ENCODE measurements at places on chromosomes 1 and 21.
A peak's percentile ranks its signal among the peaks of the same experiment; 100 is the strongest.

GRCh38 chr1:161905269-161905884 is 118.3 kb downstream of the OLFML2B start:
- peak; percentile 37 for DNase-seq

GRCh38 chr1:5810553-5811270 is 181.5 kb downstream of the NPHP4 start:
- DNase-seq = no peak

GRCh38 chr1:99992760-99993467 is 23.1 kb downstream of the SLC35A3 start:
- no peak for DNase-seq

DNA sequence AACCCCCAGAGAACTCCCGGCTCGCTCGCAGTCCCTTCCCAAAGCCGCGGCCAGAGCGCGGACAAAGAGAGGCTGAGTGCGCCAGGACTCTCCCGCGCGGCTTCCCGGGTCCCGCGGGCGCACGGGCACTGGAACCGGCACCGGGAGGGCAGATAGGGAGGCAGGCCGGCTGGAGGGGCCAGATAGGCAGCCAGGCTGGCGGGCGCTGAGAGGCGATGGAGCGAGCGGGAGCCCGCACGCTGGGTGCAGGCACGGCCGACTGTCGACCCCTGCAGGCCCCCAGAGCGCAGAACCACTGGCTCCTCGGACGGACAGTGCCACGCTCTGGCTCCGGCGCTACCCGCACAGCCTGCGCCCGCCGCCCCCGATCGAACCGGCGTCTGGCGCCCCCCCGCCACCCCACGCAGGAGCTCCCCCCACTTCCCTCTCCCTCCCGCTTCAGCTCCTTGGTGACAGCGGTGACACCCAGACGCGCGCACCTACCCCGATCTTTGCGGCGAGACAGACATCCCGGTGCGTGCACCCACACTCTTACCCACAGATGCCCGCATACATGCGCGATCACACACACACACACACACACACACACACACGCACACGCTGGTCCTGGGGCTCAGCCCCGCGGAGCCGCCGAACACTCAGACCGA is 534 bp downstream of the SLC6A9 start:
- DNase-seq = peak; percentile 49

- no peak for DNase-seq
Measured at GRCh38 chr1:94004924-94005323, 95.7 kb upstream of the GCLM start.

DNA sequence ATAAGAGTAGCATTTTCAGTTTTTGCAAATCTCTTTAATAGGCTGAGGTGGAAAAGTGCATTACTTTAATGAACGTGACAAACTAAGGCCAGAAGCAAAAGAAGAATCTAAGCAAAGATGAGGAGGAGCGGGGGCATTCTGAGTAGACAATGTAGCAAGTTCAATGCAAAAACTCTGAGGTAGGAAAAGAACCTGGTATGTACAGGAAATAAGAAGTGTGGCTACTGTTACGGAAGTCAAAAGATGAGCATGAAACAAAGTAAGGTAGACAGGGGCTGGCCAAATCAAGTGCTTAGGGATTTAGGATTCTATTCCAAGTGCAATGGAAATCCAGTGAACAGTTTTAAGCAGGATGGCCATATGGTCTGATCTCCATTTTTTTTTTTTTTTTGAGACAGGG is 63.7 kb downstream of the TOR3A start:
- DNase-seq = no peak

GRCh38 chr1:40306296-40306695 is 10.8 kb downstream of the COL9A2 start:
- no peak for DNase-seq

DNA sequence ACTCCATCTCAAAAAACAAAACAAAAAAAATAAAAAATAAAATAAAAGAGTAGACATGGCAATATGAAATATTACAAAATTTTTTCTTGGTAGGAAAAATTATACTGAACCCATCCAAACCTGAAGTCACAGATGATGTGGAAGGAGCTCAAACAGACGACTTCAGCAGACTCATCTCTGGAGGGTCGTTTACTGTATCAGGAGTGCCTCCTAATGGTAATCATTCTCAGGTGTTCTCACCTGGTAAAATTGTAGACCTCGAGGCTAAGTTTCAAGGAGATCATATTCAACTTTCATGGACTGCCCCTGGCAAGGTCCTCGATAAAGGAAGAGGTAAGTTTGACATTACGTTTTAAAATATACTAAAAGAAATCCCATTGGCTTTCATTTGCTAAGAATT is 54.3 kb upstream of the SH3GLB1 start:
- DNase-seq = no peak

- no peak for DNase-seq
Measured at GRCh38 chr1:9904596-9904995, 5.5 kb downstream of the CTNNBIP1 start.

- DNase-seq = no peak
Measured at GRCh38 chr1:67165468-67166041, 699 bp upstream of the IL23R start.

DNA sequence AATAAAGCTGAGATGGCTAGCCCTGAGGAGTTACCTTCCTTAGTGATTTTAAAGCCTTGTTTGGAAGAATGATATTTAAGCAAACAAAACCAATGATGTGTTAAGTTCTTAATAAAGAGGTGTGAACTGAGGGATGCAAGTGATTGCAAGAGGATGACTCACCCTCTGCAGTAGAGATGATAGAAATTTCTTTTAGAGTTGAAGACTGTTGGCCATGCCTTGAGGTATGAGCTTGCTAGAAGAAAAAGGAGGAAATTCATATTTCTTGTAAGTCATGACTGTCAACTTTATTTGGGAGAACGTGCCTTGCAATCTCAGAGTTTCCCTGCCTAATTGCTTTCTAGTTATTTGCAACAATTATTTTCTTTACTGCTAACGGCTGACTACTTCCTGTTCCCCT is 94.7 kb downstream of the PLA2G4A start:
- DNase-seq = no peak

DNA sequence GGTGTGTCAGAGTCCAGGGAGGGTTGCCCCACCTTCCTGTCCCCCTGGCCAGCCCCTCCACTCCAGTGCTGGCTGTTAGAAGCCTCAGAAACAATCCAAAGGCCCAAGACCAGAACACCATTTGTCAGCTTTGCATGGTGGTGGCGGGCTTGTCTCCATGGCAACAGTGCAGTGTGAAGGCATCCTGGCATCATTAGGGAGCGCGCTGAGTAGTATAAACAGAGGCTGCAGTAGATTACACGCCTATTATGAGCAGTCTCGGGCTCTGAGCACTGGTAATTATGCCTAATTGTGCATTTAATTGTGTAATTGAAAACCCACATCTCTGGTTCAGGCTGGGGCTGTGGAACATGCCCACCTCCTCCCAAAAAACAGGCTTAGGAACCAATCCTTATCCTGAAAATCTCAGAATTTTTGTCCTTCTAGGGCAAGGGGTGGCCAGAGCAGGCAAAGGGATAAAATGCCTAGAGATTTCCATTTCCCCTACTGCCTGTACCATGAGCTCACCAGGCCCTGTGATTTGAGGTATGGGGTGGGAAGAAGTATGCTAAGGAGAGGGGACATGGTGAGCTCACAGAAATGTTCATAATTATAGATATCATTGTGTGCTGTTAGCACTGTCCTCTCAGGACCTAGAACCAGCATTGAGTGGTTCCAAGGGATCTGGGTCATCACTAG is 11.7 kb downstream of the NKAIN1 start:
- no peak for DNase-seq

- DNase-seq = no peak
Measured at GRCh38 chr1:14415396-14415795, 183.1 kb upstream of the KAZN start.

DNA sequence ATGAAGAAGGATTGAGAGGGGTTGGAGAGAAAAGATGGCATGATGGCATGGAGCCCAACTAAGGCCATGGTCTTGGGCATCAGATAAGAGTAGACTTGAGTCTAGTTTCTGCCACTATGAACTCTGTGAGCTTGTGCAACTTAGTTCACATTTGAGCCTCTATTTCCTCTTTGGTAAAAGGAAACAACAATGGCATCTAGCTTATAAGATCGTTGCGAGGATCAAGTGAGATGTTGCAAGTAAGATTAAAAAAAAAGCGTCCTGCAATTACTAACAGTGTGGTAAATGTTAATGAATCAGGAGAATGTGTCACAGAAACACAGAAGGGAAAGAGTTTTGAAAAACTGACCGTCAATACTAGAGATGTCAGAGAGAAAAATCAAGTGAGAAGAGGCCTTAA is 202.9 kb upstream of the FGGY start:
- DNase-seq = no peak

- DNase-seq = no peak
Measured at GRCh38 chr21:40011371-40011770, 144.1 kb downstream of the PCP4 start.

DNA sequence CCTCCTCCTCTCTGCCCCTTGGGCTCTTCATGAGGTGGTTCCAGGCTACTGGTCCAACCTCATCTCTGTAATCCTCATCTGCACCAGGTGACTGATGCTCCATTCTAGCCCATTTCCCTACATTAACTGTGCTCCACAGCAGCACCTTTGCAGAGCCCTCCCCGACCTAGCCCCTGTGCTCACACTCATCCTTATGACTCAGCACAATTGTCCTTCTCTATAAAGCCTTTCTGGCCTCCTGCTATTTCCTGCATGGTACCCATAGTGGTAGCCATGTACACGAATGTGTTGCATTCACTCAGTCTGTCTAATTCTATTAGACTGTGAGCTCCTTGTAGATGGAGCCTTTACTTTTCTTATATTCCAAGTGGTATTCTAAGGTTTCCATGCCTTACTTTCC is 339.0 kb downstream of the DISC1 start:
- DNase-seq = no peak

GRCh38 chr1:147241934-147242448 is 493 bp upstream of the CHD1L start:
- no peak for DNase-seq

DNA sequence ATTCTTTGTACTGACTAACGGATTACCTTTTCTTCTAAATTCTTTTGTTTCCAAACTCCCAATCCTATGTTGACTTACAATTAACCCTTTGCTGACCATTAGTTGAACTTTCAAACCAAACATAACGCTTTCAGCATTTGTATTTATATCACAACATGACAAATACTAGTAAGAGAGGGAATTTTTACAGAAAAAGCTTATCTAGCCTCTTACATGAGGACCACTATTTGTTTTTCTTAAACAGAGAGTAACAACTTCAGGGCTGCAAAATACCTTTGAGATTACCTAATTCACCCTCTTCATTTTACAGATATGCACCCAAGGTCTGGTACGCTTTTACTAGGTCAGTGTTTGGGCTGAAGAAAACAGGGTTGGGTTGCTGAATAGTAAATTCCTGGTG is 45.0 kb upstream of the CXADR start:
- no peak for DNase-seq

GRCh38 chr1:94876362-94876761 is 50.5 kb downstream of the CNN3 start:
- DNase-seq = no peak

GRCh38 chr1:108708691-108709660 is 3.7 kb upstream of the FNDC7 start:
- no peak for DNase-seq

DNA sequence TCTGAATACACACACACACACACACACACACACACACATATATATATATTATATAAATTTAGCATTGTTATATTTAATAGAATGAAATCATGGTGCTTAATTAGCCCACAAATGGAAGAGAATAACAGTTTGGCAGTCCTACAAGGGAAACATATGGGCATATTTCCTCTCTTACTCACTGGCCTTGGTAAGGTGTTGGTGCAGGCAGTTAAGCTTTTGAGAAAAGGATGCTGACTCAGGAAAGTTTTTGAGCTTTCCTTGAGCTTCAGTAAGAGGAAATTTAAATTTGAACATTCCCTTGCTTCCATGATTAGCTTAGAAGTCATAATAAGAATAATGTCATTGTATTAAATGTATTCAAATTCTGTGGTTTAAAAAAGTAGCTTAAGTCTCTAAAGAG is 37.0 kb upstream of the B3GALT5 start:
- no peak for DNase-seq

- no peak for DNase-seq
Measured at GRCh38 chr1:153429266-153430165, 13.2 kb downstream of the S100A7A start.

DNA sequence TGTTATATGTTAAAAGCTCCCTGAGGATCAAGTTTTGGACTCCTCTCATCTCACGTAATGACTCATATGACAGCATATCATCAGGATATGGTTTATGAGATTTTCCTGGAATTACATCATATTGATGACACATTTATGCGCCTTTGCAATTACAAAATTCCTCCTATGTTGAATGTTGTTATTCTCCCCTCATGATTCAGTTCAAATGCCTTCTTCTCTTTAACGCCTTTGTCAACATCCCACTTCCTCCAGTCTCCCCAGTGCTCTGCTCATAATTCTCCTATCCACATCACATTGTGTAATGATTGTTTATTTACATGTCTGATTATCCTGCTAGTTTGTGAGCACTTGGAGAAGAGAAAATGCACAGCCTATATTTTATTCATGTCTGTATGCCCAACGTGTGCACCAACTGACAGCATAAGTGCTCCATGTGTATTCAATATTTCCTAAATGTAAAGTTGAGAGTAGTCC is 80.9 kb upstream of the BACH1 start:
- DNase-seq = no peak

DNA sequence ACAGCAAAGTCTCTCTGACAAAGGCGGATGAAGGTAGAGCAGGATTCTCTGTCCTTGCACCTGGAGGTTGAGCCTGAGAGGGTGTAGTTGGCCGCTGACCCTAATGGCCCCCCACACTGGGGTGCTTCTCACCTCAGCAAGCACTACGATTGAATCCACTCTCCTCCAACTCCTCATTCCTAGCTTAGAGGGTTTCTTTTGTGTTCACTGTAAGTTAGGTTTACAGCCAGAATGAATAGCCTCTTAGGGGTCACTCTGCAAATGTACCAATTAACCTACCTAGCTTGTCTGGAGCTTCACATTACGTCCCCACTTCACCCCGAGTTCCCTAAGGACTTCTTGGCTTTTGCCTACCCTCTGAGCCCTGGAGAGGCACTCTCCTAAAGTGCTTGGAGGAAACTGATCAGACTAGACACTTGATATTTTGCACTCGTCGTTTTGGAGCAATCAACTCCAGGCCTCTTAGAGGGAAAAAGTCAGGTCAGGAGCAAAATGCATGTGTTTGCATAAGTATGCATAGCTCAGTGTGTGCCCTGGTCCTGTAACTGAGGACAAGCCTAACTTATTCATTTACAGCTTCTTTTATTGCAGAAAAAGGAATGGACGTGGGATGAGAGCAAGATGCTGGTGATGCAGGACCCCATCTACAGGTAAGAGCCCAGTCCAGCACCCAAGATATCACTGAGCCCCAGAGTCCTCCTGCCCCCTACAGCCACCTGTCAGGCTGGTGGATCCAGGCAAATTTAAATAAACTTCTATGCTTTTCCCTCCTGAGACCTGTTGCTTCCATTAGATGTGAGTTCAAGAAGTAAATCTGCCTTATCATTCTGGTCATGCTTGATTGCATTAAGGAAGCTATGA is 76.4 kb downstream of the SPATA46 start:
- no peak for DNase-seq

GRCh38 chr1:48596046-48596445 is 124.0 kb upstream of the SPATA6 start:
- peak; percentile 26 for DNase-seq
